ENCODE measurements at places on chromosomes 4 and X.

DNA sequence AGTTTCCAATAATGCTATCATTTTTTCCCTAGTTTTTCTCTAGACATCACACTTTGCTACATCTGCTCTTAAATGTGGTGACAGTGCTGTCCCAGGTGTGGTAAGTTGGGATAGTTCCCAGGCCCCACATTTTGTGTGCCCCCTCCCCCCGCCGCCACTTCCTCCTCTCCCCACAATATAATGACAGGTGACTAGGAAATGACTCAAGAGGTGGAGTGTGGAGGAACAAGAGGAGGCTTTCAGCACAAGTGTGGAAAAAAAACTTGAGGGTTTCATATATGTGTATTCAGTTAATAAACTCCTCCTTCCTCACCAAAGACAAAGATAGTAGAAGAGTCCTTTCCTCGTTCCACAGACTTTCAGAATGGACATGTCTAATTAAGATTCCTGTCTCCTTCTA is 18.3 kb upstream of the IL21 start:
- no peak for DNase-seq

- peak; percentile 33 for DNase-seq
These were observed 239.0 kb upstream of the JADE1 start for GRCh38 chr4:128570387-128570975.

DNA sequence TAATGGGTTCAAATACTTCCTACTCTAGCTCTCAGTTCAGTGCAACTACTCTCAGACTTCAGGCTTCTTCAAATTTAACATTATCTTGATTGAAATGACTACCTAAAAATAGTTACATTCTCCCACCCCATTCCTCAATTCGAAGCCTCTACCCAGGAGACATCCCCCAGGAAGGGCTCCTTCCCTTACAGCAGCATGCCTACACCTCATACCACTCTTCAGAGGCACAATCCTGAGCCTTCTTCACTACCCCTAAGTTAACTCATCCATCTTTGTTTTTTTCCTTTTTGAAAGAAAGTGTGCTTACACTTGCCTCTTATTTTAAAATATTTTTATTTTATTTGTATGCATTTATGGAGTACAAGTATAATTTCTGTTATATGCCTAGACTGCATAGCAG is 17.2 kb upstream of the PRSS48 start:
- DNase-seq = no peak

GRCh38 chrX:138229718-138230117 is 481.8 kb downstream of the FGF13 start:
- no peak for DNase-seq

DNA sequence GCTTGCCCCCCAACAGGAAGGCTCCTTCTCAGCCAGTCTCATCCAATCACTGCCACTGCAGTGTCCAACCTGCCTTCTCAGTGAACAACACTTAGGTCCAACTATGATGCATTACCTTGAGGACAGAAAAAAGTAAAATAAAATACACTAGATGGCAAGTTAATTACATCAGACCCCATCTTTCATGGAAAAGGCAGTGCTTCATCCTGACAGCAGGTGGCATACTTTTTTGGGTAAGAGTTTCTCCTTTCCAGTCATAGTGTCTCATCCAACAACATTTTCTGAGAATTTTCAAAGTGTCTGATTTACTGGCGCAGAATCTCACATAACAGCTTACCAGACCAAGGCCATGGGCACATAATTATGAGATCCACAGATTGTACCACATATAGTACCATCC is 1742.8 kb downstream of the PCDH7 start:
- peak; percentile 30 for DNase-seq

- no peak for DNase-seq
These were observed 245.0 kb upstream of the GEMIN8 start for GRCh38 chrX:14274691-14275090.

- no peak for DNase-seq
These were observed 79.9 kb upstream of the ATOH1 start for GRCh38 chr4:93748373-93749291.

- DNase-seq = peak; percentile 29
These were observed 35.8 kb downstream of the GPR82 start for GRCh38 chrX:41759817-41760216.

- DNase-seq = no peak
These were observed 47.9 kb upstream of the TSPAN5 start for GRCh38 chr4:98706200-98706813.

DNA sequence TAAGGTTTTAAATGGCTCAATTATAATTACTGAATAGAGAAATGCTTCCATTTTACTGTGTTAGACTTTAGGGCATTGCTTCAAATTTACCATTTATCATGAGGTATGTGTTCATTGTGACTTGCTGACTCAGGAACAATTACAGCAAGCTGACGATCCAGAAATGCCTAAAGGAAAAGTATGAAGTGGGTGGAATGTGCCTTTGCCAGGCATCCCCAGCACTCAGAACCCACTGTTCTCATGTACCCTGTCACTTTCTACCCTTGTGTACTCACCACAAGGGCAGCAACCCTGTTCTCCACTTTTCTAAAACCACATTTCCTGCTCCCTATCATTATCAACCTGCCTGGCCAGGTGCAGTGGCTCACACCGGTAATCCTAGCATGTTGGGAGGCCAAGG is 41.5 kb downstream of the QRFPR start:
- peak; percentile 57 for DNase-seq

- no peak for DNase-seq
These were observed 10.1 kb downstream of the SEC24D start for GRCh38 chr4:118825799-118826198.

GRCh38 chr4:117527601-117528000 is 442.2 kb upstream of the TRAM1L1 start:
- no peak for DNase-seq

GRCh38 chr4:92776080-92776479 is 472.3 kb downstream of the GRID2 start:
- no peak for DNase-seq

- no peak for DNase-seq
These were observed 156.4 kb downstream of the ARX start for GRCh38 chrX:24859211-24859841.

GRCh38 chr4:39237179-39237578 is 54.9 kb downstream of the WDR19 start:
- no peak for DNase-seq

- peak; percentile 80 for DNase-seq
These were observed 67.1 kb downstream of the PGRMC2 start for GRCh38 chr4:128220286-128221235.

DNA sequence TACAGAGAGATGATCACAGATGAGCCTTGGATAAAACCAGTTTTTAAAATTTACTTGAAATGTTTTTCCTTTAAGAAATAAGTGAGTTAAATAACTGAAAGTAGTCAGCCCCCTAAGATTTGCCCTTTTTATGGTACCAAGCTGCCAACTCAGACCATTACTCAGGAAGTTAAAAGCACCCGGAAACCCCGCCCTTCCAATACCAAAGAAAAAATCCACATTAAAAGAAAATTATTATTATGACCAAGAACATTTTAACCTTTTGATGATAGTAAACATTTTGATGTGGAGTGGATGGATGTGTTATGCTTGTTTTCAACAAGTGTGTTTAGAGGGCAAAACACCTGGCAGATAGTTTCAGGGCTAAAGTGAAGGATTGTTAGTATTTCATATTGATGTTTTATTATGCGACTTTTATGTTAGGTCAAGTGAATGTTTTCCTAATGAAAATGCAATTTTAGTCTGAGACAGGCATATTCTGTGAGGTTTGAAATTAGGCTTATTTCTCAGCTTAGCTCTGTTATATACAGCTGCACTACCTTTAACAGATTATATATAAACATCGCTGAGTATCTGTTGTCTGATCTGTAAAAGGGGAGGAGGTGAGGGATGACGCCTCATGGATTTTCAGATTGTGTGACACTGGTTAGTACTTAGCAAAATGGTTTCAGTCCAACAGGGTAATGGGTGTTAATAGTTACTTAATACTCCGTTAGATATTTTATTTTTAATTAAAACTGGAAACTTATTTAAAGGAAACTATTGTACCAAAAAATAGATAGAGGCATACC is 89.0 kb downstream of the KDM6A start:
- DNase-seq = no peak

DNA sequence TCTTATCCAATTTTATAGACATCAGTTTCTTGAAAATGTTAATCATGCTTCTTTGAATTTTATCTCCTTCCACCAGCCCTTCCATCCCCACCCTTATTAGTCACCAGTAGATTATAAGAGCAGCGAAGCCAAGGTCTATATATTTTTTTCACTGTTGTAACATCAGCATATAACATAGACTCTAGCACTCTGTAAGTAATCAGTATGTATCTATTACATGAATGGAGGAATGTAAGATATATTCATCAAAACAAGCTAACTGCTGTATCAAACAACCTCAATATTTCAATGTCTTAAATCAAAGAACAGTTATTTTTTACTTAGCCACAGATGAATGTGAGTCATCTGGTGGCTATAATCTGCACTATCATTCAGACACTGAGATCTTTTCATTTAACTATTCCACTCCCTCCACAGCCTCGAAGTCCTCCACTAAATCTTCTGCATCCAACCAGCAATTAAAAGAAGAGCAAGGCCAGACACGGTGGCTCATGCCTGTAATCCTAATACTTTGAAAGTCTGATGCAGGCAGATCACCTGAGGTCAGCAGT is 178.9 kb downstream of the CENPC start:
- DNase-seq = no peak

GRCh38 chr4:172727631-172728030 is 441.0 kb upstream of the GALNT7 start:
- DNase-seq = no peak

DNA sequence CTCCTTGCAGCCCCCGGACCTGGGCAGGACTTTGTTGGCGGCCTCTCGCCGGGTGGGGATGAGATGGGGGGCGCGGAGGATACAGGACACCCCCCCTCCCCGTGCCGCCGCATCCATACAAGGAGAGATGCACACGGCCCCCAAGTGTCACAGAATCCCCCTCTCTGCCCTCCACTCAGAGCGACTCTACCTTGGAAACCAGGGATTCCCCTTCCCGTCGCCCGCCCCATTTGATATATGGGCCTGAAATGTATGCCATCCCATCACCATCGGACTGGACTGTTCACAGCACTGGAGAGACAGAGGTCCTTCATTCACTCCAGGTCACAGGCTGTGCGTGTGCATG is 426 bp downstream of the PORCN start:
- no peak for DNase-seq

GRCh38 chr4:89992744-89993143 is 98.1 kb downstream of the MMRN1 start:
- DNase-seq = peak; percentile 94

DNA sequence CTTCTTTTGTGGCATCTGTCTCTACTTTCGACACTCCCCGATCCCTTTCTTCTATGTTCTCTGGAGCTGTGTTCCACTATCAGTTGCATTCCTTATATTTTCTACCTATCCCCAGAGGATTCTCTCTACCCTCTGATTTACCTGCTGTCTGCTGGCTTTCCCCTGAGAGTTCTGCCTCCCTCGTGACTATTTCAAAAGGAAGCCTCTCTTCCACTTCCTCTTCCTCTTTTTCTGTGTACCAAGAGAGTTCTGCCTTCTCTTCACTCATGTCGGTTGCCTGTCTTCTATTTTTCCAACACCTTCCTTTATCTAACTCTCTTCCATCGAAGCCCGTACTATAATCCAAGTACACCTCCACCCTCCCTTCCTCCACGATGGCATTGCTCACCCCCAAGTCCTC is 631.7 kb downstream of the SMARCA1 start:
- DNase-seq = no peak

DNA sequence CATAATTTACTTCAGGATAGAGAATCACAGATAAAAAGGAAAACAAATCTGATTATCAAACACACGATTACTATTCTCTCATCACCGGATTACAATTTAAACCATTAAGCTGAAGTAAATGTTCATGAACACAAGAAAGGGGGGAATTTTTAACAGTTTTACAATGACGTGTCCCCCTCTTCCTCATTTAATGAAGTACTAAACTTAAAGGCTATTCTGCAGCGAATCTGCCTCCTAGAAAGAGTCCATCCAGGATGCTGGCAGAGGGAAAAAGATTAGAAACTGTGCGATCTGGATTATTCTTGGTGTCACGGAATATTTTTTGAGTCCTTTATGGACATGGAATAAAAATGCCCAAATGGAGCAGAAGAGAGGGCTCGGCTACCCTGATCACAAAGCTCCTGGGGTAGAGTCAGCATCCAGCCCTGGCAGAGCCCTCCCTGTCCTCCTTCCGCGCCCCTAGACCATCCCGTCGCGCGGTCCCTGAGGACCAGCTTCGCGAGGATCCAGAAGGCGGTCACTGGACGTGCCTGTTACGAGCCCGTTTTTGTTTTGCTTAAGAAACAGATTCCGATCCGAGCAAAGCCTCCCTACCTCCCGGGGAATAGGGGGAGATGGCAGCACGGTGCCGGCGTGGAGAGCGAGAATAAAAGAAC is 1.2 kb downstream of the ELF2 start:
- DNase-seq = no peak

DNA sequence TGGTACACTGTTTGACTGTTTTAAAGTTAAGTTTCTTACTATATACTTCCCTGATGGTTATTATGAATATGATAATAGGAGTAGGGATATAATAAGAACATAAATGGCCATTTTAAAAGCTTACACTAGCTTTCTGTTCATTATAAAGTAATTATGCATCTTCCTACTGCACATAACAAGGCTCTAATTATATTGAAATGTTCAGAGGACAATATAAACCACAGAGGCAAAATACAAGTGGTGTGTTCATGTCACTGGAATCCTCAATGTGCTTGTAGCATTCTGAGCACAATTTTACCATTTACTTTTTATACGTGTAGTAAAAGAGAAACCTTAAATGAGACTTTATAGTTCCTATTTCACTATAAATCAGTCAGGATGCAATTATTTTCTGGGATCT is 268.3 kb downstream of the TMA16 start:
- no peak for DNase-seq

DNA sequence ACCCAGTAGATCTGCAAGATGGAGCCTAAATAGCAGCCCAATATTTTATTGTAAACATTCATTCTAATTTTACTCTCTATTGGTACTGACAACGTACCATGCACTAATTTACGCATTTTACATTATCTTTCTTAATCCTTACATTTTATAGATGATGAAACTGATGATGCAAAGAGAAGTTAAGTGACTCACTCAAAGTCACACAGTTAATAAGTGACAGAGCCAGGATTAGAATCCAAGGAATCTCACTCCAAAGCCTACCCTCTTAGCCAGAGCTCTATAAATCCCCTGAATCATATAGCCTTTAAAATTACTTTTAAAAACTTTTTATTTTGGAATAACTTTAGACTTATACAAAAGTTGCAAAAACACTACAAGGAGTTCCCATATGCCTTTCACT is 37.6 kb downstream of the PHKA1 start:
- DNase-seq = peak; percentile 51

- no peak for DNase-seq
These were observed 145.5 kb upstream of the NAP1L5 start for GRCh38 chr4:88843067-88843685.

DNA sequence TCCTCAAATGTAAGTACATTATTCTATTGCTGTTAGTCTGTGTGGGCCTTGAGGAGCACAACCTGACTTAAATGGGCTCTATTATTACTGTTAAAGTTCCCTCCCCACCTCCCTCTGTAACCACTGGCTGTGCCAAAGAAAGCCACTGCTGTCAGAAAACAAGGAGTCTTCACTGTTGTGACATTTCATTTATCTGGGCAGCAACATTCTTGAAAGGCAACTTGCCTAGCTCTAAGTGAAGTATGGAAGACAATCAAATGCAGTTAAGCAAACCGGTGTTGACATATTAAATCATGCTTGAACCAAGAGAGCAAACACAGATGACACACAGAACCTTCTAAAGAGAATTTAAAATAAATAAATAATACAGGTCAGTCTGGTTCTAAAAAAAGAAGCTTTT is 81.0 kb downstream of the EPHA5 start:
- no peak for DNase-seq

Data from renal cortical epithelial cell (primary cell).